ENCODE measurements at places on chromosomes 4 and X.

GRCh38 chrX:10518073-10518472 lies 102.3 kb downstream of the MID1 start:
- DNase-seq, result no peak

GRCh38 chr4:81617545-81617944 lies 145.8 kb upstream of the RASGEF1B start:
- no peak for DNase-seq

DNA sequence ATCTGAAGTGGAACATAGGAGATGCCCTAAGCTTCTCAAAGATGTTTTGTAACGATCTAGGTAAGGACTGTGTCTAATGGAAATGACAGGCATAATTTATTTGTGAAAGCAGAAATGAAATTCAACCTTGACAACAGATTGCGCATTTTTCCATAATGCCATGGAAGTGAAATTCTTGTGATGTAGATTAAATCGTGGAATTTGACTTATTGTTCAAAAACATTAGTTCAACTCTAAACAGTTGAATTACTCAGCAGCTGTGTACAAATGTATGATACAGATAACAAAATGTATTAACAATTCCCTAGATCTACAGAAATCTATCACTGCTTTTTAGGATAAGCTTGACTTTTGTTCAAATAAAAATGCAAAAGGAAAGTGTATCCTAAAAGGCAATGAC lies 44.4 kb downstream of the VCX2 start:
- no peak for DNase-seq

DNA sequence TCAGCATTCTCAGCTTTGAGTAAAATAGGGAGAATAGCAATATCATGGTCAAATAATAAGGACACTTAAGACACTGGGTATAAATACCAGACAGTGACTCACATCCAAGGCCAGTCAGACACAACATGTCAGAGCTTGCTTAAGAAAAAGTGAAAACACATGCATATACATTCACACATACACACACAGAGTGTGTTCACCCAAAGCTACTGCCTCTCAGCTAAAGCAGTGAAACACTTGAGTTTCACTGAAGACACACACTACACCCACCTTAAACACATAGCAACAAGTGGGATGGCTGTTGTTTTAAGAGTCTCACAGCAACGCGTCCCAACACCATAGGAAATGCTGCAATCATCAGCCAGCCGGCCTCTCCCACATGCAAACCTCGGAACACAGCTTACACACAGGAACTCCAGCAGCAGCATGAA lies 14.4 kb downstream of the SHROOM4 start:
- no peak for DNase-seq

DNA sequence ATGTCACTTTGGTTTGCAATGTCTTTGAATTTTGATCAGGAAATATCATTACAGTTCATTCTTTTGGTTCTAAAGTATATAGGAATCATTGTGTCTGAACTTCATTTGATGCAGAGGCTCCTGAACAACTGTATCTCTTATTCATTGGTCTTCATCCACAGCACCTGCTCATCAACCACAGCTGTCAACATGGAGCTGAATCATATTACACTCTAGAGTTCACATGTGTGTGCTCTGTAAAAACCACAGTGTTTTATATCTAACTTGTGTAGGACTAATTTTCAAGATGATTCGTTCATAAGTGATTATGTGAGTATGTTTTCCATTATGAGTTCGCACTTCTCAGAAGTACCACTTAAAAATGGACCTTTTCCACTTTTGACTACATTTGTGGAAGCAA lies 643.3 kb upstream of the FAM241A start:
- DNase-seq, result no peak

GRCh38 chr4:24144381-24144780 lies 254.5 kb upstream of the PPARGC1A start:
- DNase-seq, result no peak

- DNase-seq, result no peak
Observed at GRCh38 chrX:12548746-12549145, 242.5 kb upstream of the PRPS2 start.

- no peak for DNase-seq
Observed at GRCh38 chrX:34130501-34130900, 1.6 kb downstream of the FAM47A start.

DNA sequence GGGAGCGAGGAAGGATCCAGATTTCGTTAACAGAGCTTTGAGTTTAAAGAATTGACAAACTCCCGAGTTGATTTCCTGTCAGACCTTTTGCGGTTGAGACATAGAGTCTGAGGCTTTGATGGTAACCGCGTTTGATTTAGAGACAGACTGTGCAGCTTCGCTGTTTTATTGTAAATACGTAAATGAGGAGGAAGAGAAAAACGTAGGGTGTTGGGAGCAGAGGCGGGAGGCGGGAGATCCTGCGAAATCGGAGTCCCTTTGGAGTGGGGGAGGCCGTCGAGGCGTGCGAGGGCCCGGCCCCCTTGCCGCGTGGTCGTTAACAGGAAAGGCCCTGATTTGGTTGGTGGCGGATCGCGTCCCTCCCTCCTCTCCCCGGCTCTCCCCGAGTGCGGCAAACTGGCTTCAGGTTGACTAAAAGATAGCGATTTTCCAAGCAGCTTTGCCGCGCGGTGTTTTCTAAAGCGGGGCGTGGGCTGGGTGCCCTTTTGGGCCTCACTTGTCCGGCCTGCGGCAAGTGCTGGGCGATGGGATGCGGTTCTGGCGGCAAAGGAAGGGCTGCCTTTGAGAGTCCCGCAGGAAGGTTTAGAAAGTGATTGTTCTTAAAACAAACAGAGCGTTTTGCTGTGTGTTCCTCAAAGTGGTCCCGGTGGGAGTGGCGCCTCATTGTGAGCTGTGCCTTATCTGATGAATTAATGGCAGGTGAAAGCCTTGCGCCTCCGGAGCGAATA lies 857 bp downstream of the SCML1 start:
- DNase-seq, result peak; percentile 43

DNA sequence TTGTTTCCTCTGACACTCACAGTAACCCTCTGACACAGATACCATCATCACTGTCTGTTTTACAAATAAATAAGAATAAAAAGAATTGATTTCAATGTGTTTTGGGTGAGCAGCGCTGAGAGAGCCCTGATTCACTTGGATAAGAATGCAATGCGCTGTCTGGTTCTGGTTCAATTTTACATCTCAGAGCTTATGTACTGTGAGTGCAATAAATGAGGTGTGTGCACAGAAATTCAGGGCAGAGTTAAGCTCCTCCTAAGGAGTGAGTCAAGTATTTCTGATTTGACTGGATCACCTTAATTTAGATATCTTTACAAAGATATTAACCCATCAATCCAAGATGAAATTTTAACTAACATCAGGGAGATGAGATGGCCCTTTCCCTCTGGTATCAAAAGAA lies 11.2 kb downstream of the FAM9C start:
- DNase-seq, result no peak

DNA sequence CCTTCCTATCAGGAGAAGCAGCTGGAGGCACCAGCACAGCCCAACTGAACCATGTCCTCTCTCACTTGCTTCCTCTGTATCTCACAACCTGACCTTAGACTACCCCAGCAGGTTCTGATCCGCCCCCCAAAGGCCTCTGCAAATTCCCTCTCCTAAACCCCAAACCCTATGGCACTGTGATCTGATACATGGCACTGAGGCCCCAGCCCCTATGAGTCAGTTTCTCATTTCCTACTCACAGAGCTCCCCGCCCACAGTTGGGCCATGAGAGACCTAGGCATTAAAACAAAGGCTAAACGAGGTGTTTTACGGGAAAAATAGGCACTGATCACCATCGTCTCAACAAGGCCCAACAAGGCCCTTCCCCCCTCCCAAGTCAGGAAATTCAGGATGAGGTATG lies 19.1 kb downstream of the SASH3 start:
- no peak for DNase-seq

DNA sequence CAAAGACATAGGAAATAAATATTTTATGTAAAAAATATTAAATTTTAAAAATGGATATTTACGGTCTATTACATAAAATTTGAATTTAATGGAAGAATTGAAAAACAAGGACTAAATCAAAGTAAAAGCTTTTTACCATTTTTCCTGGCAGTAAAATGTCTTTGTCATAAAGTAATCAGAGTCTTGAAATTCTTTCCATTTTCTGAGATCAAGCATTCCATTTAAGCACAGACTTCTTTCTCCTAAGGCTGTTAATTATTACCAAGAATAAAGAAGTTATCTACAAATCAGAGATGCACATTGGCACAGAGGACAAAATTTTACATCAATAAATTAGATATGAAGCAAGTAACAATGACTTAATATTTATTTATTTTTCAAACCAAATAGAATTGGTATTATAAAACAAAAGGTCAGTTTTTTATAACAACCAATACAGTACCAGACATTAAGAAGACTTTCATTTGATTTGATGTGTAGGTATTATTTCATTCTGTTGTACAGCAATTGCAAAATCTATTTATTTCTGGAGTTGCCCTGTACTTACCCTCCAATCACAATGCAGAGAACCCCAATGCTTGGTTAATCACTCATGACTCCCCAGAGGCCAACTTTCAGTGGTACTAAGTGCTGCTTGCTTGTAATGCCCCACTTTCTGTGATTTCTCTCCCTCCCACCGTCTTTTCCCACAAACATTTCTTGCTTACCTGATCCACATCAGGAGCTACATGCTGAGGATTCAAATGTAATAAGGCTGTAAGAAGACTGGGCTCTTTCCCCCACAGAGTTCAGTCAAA lies 254.6 kb downstream of the GASK1B start:
- DNase-seq, result no peak

- no peak for DNase-seq
Observed at GRCh38 chr4:3203971-3204431, 45.0 kb upstream of the MSANTD1 start.

GRCh38 chrX:133475521-133475920 lies 60.2 kb upstream of the GPC4 start:
- no peak for DNase-seq

GRCh38 chrX:15299941-15300851 lies 15.2 kb downstream of the ASB11 start:
- no peak for DNase-seq

GRCh38 chr4:66252291-66252690 lies 582.0 kb upstream of the EPHA5 start:
- DNase-seq, result no peak

- no peak for DNase-seq
Observed at GRCh38 chrX:106300239-106300638, 132.1 kb downstream of the PWWP3B start.

DNA sequence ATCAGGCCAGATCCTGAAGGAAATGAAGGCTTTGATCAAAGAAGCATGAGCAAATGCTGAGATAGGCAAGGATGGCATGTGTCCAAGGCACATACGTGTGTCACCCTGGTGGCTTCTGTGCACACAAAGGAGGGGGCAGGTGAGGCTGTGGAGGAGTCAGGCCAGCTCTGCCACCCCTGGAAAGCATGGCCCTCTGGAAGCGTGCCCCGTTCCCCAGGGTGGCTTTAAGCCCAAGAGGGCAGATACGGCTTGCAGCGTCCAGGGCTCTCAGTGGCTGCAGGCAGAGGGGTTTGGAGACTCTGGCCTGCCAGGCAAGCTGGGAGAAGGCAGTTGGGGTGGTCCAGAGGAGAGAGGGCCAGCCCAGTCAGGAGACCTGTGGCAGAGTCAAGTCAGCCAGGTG lies 25.6 kb downstream of the PNMA6E start:
- DNase-seq, result no peak

GRCh38 chrX:11611965-11612364 lies 53.8 kb downstream of the ARHGAP6 start:
- DNase-seq, result no peak

- DNase-seq, result no peak
Observed at GRCh38 chr4:189232274-189232673, 708.4 kb upstream of the FRG1 start.

DNA sequence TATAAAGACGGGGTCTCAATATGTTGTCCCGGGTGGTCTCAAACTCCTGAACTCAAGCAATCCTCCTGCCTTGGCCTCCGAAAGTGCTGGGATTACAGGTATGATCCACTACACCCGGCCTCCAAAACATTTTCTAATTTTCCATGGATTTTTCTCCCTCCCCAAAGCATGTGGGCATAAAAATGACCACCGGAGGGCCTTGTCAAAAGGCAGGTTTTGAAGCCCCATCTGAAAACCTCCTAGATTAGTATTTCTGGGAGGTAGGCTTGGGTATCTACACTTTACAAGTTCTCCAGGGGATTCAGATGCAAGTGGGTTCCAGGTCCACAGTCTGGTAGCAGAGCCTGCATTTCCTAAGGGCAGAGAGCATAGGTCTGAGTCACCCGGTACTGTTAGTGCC lies 1.4 kb upstream of the GPR173 start:
- DNase-seq, result no peak

GRCh38 chr4:68283095-68283494 lies 37.6 kb upstream of the TMPRSS11B start:
- DNase-seq, result no peak

GRCh38 chr4:14294611-14295010 lies 667.1 kb upstream of the BOD1L1 start:
- no peak for DNase-seq

- no peak for DNase-seq
Observed at GRCh38 chr4:38939165-38939564, 71.6 kb downstream of the FAM114A1 start.

DNA sequence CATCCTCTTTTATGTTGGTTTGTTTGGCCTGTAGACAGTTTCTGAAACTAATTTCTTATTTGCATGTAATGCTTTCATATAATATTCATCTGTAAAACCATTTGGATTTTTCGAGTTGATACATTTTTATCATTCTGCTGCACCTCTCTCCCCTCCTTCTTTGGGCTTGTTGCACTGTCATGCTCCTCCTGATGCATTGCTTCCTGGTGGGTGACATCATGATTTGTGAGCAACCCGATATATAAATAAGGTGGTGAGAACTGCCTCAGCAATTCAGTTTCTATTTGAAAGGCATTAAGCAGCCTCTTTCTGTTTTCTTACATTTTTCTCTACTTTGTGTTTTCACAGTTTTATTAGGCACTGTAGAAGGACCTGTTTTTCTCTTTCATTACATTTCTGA lies 515.7 kb downstream of the RPA4 start:
- no peak for DNase-seq

- no peak for DNase-seq
Observed at GRCh38 chr4:80185787-80186548, 11.3 kb upstream of the PRDM8 start.

DNA sequence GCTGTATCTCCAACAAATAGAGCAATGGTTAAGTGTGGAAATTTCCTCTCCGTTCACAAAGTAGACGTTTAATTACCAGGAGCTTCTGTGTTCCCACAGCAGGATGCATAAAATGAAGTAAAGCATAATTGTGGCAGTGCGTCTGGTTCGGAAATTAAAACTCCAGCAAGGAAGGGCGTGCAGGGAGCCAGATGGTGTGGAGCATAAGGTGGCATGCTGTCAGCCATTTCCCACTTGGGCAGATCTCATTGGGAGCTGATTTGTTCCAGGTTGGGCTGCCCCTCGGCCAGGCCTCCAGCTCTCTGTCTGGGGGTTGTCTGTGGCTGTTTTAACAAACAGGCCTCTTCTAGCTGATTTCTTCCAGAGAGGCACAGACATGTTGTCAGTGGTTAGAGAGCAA lies 182.1 kb upstream of the CLNK start:
- no peak for DNase-seq

Data from CD4-positive, alpha-beta T cell treated with Interferon gamma for 1 hour (primary cell).